T-helper 1 cell (primary cell): ENCODE measurements at places on chromosomes 3 and 15.
A peak's percentile ranks its signal among the peaks of the same experiment; 100 is the strongest.

- no peak for DNase-seq
Measured at GRCh38 chr3:71456826-71457225, 126.7 kb downstream of the FOXP1 start.

DNA sequence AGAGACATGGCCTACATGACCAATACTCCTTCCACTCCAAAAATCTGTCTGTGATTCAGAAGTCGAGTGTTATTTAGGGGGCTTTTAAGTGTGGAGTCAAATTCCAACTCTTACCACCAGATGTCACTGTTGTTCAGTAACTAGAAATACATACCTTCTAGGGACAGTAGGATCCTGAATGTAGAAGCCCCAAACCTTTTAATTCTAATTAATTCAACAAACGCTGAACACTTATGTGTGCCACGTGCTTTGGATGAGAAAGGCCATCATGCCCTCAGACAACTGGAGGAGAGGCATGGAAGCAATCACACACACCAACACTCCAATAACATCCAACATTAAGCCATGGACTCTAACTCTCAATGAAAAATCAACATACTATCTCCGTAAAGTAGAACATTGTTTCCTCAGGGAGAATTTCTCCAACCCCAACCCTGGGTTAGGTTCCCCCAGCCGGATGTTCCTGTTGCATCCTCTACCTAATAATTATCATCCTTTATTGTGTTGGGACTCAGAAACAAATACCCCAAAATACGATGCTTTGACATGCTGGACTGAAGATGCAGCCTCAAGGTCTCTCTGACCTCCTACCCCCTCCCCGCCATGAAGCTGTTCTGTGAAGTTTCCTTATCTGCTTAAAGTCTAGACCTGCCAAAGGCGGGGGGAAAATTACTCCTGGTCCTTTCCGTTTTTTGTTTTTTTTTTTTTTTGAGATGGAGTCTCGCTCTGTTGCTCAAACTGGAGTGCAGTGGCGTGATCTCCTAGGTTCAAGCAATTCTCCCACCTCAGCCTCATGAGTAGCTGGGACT is 8.0 kb upstream of the CCDC13 start:
- DNase-seq: peak; percentile 24

- DNase-seq: no peak
Measured at GRCh38 chr3:115932807-115933206, 309.5 kb downstream of the GAP43 start.

DNA sequence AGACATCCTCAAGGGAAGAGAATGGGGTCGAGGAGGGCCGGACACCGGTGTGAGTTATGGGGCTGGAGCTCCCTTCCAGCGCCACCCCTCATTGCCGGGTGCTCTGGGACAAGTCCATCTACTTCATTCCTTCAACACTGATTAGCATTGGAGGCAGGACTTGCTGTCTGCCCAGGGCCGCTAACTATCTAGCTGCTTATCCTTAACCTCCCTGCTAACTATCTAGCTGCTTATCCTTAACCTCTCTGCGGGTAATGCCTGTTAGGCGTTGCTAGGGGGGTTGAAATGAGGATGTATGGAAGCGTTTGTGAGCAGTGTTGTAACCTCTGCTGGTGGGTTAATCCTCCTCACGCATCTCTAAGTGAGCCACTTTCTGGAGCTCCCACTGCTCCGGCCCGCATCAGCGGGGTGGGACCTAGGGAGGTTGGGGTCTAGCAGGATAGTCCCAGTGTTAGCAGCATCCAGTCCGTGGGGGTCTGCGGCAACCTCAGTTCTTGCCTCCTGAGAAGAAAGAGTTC is 10.9 kb upstream of the CHAC1 start:
- DNase-seq: no peak

DNA sequence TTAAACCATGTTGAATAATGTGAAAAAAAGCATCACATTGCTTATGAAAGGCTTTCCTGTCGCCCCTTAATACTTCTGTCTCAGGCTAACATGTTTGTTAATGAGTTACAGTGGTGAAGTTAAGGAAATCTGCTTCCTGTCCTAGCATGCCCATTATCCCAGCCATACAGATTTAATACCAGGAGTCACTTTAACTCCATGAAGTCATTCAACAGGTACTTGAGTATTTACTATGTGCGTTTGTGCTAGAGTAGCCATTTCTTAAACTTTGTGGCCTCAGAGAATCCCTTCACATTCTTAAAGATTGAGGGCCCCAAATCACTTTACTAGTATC is 10.1 kb upstream of the SETD5 start:
- no peak for DNase-seq

DNA sequence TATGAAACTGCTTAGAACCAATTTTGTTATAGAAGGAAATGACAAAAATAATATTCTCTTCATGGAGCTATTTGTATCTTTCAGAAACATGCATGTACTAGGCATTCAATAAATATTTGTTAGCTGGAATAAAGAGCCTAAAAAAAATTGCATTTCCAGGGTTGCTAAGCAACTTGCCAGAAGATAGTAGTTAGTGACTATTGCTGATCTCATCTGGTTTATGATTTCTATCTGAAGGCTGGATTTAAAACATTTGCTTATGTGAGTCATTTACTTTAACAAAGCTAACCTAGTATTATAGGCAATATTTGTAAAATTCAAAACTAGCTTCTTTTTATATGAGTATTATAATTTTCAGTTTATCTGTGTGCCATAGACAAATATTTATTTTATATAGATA is 78.3 kb downstream of the NAALADL2 start:
- DNase-seq: no peak

DNA sequence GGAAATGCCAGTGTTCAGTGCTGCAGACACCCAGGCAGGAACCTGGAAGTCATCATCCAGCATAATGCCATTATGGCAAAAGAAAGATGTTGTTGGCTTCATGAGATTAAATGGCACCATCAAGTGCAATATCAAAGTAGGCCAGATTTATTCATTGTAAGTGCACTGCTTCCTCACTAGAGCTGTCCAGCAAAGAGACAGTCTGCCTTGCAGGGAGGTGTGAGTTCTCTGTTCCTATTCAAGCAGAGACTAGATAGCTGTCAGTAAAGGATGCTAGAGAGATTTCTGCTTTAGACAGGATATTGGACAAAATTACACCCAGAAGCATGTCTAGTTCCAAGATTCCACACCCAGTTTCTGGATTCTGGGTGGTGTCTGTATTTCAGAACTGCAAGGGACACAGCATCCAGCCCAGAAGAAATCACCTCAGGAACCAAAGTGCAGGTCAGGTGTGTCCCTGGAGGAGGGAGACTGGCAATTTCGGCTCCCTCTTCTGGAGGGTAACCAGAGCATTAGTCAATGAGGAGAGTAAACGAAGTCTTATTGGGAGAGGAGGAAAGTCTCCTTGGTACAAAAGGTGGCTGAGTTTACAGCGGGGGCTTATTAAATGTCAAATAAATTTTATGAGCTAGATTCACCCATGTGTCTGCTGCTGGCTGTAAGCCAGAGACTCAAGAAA is 377.3 kb downstream of the EPHB1 start:
- DNase-seq: no peak
